Activated CD8-positive, alpha-beta memory T cell treated with anti-CD3 and anti-CD28 coated beads, Interleukin-2, amount 50 U/mL, for 4 hours (primary cell): ENCODE measurements at places on chromosomes 13 and 19.

DNA sequence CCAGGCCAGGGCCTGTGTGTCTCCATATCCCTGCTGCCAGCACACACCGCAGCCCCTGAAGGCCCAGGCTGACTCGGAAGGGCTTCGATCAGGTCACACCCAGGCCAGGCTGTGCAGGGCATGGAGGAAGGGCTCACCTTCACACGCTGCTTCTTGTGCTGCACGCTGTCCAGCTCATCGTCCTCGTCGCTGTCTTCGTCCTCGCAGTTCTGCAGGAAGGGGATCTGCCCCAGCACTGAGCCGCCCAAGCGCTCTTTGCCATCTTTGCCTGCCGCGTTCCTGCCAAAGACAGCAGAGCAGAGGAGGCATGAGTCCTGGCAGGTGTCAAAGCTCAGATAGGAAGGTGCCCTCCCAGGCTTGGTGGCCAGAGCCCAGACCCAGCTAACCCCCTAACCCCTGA is 13.7 kb upstream of the PRKD2 start:
- DNase-seq, result no peak

DNA sequence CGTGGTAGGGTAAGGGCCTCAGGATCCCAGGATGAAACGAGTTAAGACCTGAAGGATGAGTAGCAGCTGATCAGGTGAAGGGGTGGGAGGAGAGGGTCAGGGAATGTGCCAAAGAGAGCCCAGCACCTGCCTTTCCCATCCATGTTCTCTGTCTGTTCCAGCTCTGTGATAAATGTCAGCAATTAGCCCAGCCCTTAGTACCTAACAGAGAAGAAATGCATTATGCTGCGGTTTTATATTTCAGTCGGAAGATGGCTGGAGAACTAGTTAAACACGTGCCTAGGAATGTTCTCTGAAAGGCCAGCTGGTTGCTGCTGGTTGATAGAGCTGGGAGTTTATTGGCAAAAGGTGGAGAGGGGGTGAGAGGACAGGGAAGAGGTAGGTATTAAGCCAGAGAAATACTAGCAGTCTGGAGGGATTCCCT is 268.2 kb downstream of the SHISA2 start:
- DNase-seq, result no peak

GRCh38 chr19:46955813-46956371 is 63.7 kb upstream of the NPAS1 start:
- no peak for DNase-seq

DNA sequence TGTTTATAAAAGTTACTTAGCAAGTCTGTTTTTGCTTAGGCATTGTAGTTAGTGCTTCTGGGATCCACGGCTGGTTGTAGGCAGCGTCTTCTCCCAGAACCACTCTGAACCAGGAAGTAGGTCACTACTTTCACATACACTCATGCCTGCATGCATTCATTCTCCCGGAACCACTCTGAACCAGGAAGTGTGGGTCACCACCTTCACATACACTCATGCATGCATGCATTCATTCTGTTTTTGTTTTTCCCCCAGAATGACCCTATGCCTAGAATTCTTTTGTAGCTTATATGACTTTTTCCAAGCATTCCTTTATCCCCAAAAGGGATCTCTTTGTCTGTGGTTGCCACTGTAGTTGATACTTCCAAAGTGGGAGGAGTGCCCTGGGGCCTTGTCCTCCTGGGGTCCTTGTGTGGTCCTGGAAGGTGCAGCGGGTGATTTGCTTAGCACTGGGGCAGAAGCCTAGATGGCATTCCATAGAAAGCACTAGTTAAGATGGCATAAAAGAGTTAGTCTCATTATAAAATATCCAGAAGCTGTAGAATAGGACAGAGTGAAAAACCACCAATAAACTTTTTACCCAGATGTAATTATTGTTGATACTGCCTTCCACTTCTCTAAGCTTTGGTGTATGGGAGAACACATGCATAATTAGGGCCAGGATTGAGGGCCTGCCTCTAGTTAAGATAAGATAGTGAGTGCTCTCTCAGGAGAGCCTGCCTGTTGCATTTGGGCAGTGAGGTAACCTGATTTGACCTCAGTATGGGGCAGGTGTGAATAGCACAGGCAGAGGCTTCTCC is 68.6 kb upstream of the TEX29 start:
- no peak for DNase-seq

DNA sequence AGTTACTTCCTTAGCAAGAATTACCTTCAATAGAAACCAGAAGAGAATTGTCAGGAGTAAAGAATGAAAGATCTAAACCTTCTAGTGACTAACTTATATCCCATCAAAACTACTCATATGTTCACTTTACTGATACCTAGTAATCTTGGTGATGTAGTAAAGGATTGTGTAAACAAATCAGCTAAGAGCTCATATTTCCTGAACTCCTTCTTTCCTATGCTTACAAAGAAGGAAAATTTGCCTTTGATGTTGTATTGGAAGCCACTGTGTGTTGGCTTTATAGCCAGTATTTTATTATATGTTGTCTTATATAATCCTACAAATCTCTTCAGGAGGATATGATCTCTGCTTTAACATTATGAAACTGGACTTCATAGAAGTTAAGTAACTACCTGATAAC is 671.0 kb downstream of the PCDH9 start:
- no peak for DNase-seq

DNA sequence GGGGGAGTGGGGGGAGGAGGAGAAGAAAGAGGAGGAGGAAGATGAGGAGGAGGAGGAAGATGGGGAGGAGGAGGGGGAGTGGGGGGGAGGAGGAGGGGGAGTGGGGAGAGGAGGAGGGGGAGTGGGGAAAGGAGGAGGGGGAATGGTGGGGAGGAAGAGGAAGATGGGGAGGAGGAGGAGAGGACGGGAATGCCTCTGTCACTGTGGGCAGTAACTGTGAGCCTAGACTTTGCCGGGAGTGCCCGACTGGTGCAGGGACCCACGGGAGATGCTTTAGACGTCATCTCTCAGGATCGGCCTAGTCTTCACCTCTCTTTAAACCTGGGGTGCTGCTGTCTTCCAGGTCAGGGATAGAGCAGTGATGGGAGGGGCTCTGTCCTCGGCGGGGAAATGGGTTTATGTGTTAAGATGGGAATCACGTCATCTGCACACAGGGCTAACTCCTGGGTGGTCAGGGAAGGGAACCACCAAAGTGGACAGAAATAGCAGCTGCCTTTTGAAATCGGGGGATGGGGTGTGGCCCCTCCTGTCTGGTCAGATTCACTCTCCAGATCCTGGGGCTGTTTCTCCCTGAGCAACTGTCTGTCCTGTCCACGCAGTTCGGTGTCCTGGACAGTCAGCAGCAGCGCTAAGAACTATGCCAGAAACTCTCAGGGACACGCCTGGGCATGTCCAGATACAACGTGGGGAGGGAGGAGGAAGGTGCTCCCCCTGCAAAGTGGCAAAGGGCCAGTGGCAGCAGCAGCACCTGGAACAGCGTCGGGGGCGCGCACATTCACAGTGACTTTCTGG is 26.9 kb downstream of the GAS6 start:
- no peak for DNase-seq

DNA sequence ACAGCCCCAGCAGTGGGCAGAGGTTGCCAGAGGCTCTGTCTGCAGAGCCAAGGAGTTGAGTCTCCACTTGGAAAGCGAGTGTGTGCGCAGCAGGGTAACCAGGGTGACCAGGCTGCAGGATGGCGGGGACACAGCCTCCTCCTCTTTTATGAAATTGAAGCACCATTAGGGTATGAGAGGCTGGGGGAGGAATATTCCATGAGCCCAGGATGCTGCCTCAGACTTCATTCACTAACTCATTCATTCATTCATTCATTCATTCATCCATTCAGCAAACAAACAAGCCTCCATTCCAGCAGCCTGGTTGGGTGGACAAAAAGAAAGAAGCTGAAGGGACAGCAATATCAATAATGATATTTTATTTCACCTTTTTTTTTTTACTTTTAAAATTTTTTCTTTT is 6.6 kb upstream of the LMTK3 start:
- no peak for DNase-seq

DNA sequence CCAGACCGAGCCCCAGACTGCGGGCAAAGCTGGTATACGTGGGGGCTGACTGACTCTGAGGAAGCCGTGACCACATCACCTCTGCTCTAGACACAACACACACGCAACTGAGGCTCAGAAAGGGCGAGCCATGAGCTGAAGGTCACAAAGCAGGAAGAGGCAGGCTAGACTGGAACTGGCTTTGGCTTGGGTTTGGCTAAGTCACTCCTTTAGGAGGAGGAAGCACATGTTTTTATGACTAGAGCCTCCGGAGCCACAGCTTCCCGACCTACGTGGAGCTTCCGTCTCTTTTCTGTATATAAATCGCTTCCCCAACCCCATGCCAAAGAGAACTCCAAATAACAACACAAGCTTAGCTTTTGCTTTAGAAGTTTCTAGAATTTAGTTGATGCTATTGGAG is 48.0 kb downstream of the RFX2 start:
- peak; percentile 47 for DNase-seq

GRCh38 chr13:100520936-100521850 is 67.4 kb downstream of the GGACT start:
- DNase-seq, result no peak

DNA sequence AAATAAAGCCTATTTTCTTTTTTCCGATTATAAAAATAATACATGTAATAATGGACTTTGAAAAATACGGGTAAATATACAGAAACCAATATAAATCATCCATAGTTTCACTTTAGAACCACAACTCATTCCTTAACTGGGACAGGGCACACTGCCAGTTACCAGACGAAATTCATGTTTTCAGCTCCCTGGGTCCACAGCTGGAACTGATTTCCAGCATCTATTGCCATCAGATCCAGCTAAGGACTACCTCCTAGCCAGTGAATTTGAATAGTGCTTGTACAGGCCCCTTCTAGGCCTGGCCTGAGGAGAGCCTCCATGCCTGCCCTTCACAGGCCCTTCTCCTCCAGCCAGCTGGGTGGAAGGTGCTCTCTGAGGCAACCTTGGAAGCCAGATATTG is 30.0 kb upstream of the ATP12A start:
- no peak for DNase-seq

DNA sequence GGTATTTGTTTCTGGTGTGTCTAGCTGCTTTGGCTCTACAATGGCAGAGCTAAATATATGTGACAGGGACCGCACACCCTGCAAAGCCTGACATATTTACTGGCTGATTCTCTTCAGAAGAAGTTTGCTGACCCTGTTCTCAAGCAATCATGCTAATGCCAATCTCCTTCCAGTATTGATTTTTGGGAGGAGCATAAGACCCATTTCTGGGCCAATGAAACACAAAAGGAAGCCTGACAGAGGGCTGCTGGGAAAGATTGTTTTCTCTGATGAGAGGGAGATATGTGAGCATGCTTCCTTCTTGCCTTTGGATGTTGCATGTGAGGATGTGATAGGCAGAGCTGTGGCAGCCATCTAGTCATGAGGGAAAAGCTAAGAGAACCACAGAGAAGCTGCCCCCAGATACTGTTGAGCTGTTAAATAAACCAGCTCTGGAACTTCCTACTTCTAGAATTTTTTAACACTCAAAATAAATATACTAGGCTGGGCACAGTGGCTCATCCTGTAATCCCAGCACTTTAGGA is 31.4 kb upstream of the TPTE2 start:
- DNase-seq, result no peak

GRCh38 chr13:79519255-79519654 is 38.3 kb downstream of the NDFIP2 start:
- no peak for DNase-seq

DNA sequence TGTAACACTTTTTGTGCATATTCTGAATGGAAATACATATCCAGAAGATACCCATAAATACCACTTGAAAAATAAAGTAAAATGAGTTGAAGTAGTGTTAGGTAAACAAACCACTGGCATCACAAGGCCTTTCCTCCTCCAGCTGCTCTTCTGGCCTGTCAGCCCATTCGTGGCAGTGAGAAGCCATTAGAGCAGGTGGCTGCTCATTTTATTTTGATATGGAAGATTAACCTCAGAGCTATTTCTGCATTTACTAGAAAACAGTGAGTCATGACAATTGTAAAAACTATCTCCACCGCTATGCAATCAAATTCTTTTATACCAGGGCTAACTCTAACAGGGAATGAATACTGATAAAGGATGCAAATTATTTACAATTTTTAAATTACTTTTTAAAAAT is 2898.1 kb downstream of the PCDH9 start:
- DNase-seq, result no peak

DNA sequence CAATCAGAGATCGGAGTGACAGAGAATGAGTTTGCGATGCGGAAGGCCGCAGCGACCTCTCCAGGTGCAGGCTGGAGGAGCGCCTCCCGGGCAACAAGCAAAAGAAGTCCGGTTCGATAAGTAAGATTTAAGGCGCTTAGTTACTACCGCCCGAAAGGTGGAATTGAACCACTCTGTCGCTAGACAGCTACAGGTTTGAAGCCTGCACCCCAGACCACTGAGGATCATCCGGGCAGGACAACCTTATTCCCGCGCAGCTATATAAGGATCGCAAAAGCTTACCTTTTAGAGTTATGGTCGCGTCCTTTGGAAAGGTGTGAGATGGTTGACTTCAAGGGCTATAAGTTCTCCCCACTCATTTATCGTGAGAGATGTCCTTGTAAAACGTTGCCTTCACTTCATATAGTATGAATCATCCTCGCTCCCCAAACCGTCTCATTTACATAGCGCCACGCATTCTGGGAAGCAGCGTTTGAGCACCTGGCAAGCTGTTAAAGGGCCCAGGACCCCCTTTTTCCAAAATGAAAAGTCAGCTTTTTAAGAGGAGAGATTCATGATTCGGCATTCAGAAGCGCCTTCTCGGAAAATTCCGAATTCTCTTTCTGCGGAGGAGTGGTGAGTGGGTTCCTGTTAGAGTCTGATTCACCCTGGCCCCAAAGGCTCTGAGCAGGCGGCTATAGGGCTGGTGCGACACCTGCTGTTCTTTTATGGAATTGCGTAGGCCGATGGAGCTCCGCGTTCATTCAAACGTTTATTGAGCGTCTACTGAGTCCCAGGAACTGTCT is 10.8 kb downstream of the FOSB start:
- peak; percentile 90 for DNase-seq

DNA sequence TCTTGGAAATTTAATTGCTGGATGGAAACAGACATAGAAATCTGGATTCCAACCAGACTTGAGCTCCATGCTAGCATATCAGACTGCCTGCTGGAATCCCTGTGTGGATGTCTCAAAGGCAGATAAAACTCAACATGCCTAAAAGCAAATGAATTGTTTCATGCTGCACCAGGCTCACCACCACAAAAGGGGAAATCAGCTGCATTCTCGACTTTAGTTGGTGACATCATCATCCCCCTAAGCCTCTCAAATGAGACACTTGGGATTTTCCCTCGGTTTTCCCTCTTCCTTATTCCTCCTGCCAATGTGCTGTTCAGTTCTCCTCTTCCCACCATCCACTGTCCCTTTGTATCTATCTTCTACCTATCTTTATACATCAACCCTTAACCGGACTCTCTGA is 134.3 kb downstream of the ZDHHC20 start:
- DNase-seq, result no peak

DNA sequence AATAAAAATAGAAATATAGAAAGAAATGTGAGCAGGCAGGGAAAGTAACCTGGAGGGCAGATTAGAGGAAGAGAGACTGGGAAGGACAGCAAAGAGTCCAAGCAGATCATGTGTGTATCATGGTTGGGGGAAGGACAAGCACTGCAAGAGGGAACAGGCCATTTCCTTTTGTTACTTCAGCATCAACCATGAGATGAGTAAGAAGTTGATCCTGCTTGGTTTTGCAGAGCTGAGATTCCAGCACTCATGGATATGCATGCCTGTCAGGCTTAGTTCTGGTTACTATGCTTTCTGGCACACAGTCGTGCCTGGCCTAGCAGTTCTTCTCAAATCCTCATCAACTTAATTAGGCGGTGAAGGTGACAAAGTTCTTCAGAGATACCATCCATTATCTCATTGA is 18.1 kb downstream of the NALCN start:
- no peak for DNase-seq
